ENCODE measurements at places on chromosomes 11 and 22.

DNA sequence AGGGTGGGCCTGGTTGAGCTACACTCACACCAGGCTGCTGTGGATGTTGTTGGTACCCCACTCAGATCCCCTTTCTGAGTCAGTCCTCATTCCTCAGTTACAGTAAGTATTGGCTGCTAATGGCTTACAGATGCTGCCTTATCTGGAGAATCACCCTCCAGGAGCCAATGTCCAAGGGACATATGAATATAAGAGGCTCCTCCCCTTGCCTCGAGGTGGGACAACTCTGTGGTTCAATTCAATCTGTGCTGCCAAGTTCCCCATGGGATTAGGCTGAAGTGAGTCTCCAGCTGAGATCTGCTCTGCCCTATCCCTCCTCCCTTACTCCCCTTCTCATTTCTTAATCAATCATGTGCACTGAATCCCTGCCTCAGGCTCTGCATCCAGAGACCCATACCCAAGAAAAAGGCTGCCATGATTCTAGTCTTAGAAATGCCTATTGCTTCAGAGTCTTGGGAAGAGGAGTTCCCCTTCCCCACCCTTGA lies 168.8 kb upstream of the SYT13 start:
- DNase-seq = no peak

DNA sequence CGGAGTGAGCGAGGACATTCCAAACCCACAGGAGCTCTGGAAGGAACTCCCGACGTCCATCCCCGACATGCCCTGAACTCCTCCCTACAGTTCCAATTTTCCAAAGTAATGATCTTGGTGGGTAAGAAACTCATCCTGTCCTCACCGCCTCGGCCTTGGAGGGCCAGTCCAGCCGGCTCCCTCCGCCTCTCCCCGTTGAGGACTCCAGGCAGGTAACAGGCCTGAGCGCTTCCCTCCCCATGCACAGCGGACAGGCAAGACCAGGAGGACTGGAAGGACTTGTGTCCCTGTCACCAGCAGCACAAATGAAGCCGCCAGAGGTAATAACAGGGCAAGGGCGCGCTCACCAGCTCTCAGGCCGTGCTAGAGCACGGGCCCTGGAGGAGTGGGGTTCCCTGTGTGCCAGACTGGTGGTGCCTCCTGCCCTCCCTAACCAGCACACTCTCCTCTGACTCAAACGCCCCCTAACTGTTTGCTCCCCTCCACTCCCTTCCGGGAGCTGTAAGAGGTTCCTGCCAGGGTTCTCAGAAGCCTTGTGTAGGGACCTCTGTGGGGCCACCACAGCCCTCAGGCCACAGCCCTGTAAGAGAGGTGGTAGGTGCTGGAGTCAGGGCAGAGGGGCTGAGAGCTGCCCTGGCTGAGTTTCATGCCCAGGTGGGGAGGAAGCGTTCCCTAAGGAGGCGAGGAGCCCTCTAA lies 17.1 kb downstream of the OVOL1 start:
- no peak for DNase-seq

GRCh38 chr11:38173676-38174075 lies 1575.6 kb upstream of the RAG2 start:
- no peak for DNase-seq

DNA sequence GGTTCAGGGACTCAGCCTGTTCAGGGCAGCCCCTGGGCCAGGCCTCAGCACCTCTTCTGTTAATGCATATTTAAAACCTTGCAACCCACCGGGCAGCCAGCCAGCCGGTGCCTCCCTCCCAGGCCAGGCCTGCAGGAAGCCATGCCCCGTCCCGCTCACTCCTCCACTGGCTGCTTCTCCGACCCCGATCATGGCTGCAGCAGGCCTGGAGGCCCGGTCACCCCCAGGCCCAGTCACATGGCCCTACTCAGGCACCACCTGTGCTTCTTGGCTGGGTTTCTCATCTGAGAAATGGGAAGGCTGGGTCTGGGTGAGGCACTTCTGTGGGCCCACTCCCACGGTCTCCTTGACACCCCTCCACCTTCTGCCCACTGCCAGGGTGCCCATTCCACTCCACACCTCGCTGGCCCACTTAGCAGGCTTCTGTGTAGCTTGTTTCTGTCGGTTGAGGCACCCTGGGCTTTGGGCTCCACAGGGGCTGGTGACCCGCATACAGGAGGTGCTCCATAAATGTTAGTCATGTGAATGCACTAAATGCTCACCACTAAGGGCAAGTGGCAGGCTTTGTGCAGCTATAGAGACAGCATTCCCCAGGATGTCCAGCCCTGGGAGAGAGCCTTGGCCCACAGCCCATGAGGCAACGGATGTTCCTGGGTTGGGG lies 11.4 kb downstream of the RTN4R start:
- no peak for DNase-seq

DNA sequence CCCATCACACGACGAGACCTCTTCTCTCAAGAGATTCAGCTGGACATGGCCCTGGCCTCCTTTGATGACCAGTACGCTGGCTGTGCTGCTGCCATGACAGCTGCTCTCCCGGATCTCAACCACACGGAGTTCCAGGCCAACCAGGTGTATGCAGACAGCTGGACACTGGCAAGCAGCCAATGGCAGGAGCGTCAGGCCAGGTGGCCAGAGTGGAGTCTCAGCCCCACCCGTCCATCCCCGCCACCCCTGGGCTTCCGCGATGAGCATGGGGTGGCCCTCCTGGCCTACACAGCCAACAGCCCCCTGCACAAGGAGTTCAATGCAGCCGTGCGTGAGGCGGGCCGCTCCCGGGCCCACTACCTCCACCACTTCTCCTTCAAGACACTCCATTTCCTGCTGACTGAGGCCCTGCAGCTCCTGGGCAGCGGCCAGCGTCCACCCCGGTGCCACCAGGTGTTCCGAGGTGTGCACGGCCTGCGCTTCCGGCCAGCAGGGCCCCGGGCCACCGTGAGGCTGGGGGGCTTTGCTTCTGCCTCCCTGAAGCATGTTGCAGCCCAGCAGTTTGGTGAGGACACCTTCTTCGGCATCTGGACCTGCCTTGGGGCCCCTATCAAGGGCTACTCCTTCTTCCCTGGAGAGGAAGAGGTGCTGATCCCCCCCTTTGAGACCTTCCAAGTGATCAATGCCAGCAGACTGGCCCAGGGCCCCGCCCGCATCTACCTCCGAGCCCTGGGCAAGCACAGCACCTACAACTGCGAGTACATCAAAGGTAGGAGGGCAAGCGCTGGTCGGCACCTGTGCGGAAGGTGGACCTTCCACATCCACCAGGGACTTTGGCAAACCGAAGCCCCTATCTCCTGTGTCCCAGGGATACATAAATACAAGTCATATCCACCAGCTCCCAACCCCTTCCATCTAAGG lies 11.3 kb downstream of the CHRNA10 start:
- DNase-seq = no peak

DNA sequence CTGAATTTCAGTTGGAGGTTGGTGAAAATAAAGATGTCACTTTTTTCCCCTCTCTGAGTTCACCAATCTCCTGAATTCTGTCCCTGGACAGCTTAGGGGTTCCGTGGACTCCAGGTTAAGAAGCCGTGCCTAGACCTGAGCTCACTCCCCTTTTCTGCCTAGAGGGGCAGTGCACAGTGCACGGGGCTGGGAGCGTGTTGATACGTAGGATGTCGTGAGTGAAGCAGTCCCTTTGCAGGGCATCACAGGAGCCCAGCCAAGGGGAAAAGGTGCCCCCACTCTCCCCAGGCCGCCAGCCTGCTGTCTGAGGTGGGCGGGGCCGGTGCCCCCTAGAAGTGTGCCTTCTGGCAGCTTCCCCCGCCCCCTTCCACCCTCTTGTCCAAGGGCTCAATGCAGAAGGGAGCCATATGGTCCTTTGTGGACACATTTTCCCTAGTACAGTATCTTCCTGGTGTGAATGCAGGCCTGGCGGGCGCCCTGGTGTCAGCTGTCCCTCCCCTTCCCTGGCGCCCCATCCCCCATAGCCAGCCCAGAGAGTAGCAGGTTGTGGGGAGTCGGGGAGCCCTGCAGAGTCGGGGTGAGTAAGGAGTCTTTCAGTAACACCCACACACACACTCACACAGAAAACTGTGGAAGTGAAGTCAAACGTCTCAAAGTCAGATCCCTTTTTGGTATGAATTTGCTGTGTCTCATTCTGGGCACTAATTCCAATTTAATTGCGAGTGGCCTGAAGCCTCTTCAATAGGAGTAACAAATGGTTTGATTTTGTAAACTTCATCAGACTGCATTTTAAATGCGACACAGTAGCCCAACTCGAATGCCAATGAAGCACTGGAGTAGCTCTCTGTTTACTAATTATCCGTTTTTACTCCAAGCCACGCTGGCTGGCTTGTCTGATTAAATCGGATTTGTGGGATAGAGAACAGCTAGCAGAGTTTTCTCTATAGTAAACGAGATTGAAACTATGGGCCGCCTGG lies 67.5 kb upstream of the NNMT start:
- no peak for DNase-seq

DNA sequence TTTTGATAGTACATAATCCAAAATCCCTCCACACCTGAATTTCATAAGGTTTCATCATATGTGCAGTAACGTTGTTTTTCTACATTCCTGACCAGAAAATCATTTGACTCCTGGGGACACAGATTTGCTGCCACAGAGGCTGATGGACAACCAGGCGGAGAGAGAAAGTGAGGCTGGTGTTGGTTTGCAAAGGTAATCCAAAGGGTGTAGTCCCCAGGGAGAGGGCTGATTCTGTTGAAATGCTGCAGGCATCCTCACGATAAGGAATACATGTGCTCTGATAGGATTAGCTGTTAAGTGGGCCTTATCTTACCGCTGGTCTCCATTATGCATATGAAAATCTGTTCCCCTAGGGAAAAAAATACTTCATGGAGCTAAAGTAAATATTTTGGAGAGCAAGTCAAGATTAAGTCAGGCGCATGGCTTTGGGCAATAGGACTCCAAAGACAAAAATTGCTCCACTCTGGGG lies 8.1 kb downstream of the APOL6 start:
- DNase-seq = no peak

GRCh38 chr11:27700351-27701301 lies at the start of gene BDNF:
Gene BDNF (minus strand): TSS chr11:27700455. CDS start chr11:27658564, 41,891 bp downstream.
- DNase-seq = no peak

- DNase-seq = no peak
These were observed 10.4 kb downstream of the F2 start for GRCh38 chr11:46729110-46730027.

DNA sequence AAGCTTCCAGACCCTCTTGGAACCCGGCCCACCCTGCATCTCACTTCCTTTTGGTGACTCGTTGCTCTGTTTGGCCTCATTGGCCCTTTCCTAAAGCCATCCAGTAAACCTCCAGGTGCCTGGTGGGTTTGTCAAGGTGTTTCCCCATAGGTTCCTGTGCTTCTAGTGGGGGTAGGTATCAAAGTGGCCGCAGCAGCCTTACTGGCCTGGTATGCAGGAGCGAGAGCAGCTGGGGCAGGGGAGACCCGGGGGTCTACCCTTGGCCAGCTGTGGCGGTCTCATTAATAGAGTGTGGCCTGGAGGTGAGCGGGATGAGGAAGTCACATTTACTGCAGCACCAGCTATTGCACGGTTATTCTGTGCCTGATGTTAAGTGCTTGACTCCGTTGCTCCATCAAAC lies 4.1 kb downstream of the APOA4 start:
- DNase-seq = no peak

DNA sequence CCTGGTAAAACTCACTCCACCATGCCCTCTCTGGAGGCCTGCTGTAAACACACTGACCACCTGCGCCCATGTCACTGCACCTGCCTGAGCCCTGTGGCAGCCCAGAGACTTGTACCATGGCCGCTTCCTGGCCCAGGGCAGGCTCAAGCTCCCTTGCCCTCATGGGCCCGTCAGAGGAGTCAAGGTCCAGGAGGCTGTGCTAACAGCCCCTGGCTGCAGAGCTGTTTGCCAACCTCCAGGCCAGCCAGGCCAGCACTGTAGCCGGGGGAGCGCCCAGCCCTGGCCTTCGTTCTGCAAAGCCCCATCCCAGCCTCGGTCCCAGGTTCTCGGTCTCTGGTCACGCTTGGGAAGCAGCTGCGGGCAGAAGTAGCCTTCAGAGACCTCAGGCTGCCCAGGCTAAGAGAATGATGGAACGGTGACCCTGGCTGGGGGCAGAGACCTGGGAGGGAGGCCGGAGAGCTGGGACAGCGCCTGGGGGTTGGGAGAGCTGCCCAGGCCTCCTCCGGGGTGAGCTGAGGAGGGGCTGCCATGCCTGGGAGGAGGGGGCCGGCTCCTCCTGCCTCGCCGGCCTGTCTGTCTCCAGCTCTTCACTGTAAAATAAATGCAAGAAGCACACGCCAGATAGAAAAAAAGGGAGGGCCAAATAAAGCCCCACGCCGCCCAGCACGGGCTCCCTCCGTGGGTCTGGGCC lies 11.9 kb upstream of the TCF20 start:
- DNase-seq = no peak

GRCh38 chr11:5605849-5606248 lies 9.4 kb downstream of the TRIM6 start:
- no peak for DNase-seq

DNA sequence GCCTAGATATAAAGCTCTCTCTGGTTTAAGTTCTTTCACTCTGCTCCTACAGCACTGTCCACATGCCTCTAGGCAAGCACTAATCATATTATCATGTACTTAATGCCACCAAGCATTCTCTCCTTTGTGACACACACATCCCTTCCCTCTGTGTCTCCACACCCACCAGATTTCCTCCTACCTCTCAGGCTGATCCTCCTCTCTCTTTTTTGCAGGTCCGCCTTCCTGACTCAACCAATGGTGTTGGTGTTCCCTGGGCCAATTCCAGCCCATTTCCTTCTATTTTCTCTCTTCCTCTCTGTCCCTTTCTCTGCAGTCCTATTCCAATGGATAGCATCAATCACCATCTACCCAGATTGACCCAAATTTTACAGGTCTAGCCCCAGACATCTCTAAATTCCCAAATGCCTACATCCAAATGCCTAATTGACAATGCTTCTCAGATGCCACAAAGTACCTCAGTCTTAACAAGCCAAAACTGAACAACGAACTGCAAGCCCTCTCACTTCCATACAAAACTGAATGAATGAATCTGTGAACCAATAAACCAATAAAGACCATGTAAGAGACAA lies 504 bp upstream of the ZNF215 start:
- DNase-seq = no peak

GRCh38 chr11:96273507-96273906 lies 69.5 kb downstream of the MAML2 start:
- DNase-seq = no peak

Data from activated naive CD4-positive, alpha-beta T cell (primary cell).